ENCODE measurements at places on chromosomes 2 and 18.

DNA sequence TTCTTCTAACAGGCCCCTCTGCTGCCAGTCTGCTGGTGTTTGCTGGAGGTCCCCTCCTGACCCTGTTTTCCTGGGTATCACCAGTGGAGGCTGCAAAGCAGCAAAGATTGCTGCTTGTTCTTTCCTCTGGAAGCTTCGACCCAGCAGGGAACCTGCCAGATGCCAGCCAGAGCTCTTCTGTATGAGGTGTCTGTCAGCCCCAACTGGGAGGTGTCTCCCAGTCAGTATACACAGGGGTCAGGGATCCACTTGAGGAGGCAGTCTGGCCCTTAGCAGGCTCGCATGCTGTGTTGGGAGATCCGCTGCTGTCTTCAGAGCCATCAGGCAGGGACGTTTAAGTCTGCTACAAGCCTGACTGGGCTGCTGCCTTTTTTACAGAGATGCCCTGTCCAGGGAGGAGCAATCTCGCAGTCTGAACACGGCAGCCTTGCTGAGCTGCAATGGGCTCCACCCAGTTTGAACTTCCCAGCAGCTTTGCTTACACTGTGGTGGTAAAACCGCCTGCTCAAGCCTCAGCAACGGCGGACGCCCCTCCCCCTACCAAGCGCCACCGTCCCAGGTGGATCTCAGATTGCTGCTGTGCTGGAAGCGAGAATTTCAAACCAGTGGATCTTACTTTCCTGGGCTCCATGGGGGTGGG, 29.9 kb downstream of the CHCHD5 start:
- DNase-seq: no peak

- no peak for DNase-seq
Measured at GRCh38 chr2:112001136-112001715, 53.8 kb upstream of the TMEM87B start.

- DNase-seq: no peak
Measured at GRCh38 chr2:40474306-40474705, 22.4 kb upstream of the SLC8A1 start.

GRCh38 chr2:231527955-231528635, 2.1 kb downstream of the NMUR1 start:
- DNase-seq: no peak
